ENCODE measurements at places on chromosomes 5 and 9. TPM values are rescaled to one million over a fixed set of nuclear protein-coding genes. Genes with fewer than 3 reads are reported as not detected.

Gene TTC23L
- total RNA-seq = not detected

Gene ENC1
- total RNA-seq = 49.5 TPM

Gene PTPN3
- 1.2 TPM for total RNA-seq

Gene LRSAM1
- total RNA-seq = 7.3 TPM

Gene LTC4S
- total RNA-seq = 7.0 TPM

Gene PPP1R26
- 5.8 TPM for total RNA-seq

Gene NR4A3
- 1.3 TPM for total RNA-seq

Gene FLT4
- 1.9 TPM for total RNA-seq

Gene SAXO1
- not detected for total RNA-seq

Gene SLC22A4
- total RNA-seq = 3.4 TPM

Gene IFNE
- 0.52 TPM for total RNA-seq

Gene PCDHGA9
- 1.4 TPM for total RNA-seq

Gene RASGEF1C
- total RNA-seq = not detected

Gene UBE2B
- total RNA-seq = 75.1 TPM

Gene IL9
- not detected for total RNA-seq

Gene CATSPER3
- total RNA-seq = not detected

Gene ADAMTSL1
- 1.0 TPM for total RNA-seq

Gene GHR
- total RNA-seq = 3.2 TPM

Gene RNF224
- total RNA-seq = not detected

Gene RGP1
- total RNA-seq = 14.9 TPM

Measured in epithelial cell of alveolus of lung (primary cell).